ENCODE measurements at places on chromosomes 13 and 19.

GRCh38 chr19:53254411-53255341 lies at the start of gene ZNF677:
ZNF677 (minus strand) TSS chr19:53254873; CDS start chr19:53251550, 3,323 bp downstream.
- DNase-seq = peak; percentile 70

- DNase-seq = no peak
Observed at GRCh38 chr13:45046445-45046844, 57.1 kb downstream of the GPALPP1 start.

DNA sequence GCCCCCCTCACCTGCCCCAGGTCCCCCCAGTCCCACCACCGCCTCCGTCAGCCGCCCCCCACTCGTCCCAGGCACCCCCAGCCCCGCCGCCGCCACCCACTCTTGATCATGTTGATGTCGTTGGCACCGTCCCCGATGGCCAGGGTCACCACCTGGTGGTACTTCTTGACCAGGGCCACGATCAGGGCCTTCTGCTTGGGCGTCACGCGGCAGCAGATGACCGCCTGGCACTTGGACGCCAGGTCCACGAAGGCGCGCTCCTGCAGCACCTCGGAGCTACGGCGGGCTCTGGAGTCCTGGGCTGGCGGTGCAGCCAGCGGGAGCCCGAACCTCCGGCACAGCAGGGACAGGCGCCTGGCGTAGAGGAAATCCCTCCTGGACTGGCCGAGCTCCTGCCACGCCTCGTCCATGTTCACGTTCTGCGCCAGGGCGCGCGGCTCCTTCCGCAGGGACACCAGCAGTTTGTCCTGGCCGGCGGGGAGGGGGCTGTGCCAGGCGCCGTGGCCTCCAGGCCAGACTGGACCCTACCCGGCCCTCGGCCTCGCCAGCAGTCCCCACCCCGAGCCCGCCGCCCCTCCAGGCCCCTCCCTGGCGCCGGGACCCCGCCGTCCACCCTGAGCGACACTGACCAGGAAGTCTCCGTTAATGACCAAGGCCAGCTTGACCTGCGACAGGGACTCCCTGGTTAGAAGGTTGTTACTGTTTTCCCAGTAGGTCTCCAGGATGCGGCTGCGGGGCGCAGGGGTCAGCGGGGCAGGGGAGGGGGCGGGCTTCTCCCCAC lies 22.6 kb downstream of the ATP8B3 start:
- DNase-seq = no peak

- DNase-seq = no peak
Observed at GRCh38 chr13:80030491-80030890, 310.4 kb downstream of the SPRY2 start.
